ENCODE measurements at places on chromosomes 11 and 22. TPM values are rescaled to one million over a fixed set of nuclear protein-coding genes. Genes with fewer than 3 reads are reported as not detected.

PTPN5 gene
- not detected for polyA plus RNA-seq

TRPM5 gene
- polyA plus RNA-seq = not detected

KCTD14 gene
- not detected for polyA plus RNA-seq

SLC37A2 gene
- 2.1 TPM for polyA plus RNA-seq

BEST1 gene
- polyA plus RNA-seq = 1.0 TPM

TMPRSS4 gene
- polyA plus RNA-seq = not detected

RFPL3 gene
- not detected for polyA plus RNA-seq

MRGPRX3 gene
- polyA plus RNA-seq = not detected

Measured in immature natural killer cell (primary cell).